ENCODE measurements at places on chromosomes 13 and 19. TPM values are rescaled to one million over a fixed set of nuclear protein-coding genes. Genes with fewer than 3 reads are reported as not detected.

- DNase-seq, result no peak
Observed at GRCh38 chr19:36748431-36749275, 24.0 kb downstream of the ZNF850 start.

DNA sequence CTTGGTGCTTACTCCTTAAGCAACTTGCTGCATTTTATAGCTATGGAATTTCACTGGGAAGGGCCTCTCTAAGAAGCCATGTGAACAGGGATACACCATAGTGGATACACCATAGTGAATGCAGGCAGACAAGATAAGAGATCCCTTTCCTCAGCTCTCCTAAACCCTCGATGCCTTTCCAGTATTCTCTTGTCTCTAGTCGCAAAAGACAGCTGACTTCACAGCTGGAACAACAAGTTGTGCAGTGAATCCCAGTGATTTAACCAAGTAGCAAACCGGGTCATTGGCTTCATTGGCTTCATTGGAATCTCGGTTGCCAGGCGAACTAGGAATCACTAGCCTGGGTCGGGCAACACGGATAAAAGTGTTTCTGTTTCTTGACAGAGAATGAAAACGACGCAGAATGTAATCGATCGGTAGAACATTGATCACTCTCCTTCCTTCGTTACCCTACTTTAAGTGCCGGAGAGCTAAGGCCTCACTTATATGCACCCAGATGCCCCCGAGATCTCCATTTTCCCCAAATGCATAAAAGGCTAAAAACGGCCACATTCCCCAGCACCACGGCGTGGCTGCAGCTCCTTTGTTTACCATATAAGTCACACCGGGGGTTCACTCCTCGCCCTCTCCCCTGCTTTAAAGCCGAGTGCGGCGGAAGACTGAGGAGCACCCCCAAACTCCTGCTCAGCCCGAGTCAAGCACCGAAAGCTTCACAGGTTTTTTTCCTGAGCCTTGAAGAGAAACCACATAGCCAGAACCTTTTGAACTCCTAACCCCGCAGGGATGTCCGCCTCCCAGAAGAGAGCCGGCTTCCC, 674 bp downstream of the TRPC4 start:
- no peak for DNase-seq

GRCh38 chr19:32471095-32471494, 65.5 kb downstream of the DPY19L3 start:
- DNase-seq, result peak; percentile 59

DNA sequence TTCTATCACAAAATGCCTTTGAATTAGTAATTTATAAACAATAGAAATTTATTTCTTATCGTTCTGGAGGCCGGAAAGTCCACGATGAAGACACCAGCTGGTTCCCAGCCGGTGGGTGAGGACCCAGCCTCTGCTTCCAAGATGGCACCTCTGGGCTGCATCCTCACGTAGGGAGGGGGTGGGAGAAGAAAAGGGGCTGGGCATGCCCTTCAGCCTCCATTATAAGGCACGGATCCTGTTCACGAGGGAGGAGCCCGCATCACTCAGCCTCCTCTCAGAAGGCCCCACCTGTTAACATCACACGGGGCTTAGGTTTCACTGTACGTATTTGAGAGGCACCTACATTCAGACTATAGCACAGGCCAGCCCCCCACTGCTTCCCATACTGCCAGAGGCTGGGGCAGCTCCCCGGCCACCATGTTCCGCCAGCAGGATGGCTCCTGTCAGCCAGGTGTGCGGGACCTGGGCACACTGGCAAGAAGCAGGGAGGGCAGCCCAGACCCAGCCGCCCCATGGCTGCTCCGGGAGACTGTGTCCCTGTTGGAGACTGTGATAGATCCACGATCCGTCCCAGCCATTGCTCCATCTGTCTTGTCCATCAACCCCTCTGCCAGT, 131.6 kb downstream of the SOX1 start:
- DNase-seq, result no peak

DNA sequence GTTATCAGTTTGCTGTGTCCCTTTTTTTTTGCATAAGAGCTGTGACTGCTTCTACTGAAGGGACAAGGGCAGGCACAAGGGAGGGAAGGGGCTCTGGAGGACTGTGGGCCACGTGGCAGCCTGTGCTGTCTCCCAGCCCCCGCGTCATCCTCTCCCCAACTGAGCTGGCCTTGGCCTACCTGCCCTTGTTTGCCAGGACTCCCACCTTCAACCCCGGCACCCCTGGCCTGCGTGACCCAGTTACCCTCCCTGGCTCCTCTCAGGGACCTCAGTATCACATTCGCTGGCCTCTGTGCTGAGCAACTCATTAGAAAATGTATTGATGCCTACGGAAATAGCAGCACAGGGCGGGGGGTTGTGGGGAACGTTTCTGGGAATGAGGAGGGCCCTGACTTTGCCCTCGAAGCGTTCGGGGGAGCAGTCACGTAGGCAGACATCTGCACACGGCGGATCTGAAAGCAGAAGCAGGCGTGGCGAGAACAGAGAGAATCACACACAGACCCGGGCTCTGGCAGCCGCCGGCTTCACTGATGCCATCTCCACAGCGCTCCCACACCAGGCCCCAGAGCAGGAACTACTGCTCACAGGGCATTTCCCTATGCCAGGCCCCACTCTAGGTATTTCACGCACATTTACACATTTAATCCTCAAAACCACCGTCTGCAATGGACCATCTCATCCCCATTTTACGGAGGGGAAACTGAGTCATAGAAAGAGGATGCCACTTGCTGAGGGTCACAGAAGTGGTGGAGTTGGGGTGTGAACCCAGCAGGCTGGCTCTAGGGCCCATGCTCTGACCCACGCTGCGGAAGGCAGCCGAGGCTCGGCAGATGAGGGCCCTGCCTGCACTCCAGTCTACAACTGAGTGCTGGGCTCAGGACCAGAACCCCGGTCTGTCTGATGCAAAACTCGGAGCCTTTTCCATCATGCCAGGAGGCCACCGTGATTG, 5.7 kb upstream of the ATF5 start:
- no peak for DNase-seq

DNA sequence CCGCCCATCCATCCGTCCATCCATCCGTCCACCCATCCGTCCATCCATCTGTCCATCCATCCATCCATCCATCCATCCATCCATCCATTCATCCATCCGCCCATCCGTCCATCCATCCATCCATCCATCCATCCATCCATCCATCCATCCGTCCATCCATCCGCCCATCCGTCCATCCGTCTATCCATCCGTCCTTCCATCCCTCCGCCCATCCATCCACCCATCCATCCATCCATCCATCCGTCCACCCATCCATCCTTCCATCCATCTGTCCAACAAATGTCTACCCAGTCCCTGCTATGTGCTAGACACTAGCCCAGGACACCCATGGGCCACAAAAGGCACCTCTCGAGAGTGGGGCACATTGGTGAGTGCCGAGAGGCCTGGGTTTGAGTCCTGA, 15.7 kb downstream of the LRRC4B start:
- DNase-seq, result no peak

- DNase-seq, result peak; percentile 37
Observed at GRCh38 chr13:111115061-111115964, at the start of gene ARHGEF7. Gene ARHGEF7, plus strand, starts transcription at chr13:111115310. Its CDS starts 217 bp downstream, at chr13:111115527.

GRCh38 chr19:46950526-46951170, 69.0 kb upstream of the NPAS1 start:
- no peak for DNase-seq

- no peak for DNase-seq
Observed at GRCh38 chr13:86554066-86554465, 754.8 kb upstream of the SLITRK6 start.

- peak; percentile 94 for DNase-seq
Observed at GRCh38 chr19:58559275-58560006, 1.0 kb upstream of the UBE2M start.

DNA sequence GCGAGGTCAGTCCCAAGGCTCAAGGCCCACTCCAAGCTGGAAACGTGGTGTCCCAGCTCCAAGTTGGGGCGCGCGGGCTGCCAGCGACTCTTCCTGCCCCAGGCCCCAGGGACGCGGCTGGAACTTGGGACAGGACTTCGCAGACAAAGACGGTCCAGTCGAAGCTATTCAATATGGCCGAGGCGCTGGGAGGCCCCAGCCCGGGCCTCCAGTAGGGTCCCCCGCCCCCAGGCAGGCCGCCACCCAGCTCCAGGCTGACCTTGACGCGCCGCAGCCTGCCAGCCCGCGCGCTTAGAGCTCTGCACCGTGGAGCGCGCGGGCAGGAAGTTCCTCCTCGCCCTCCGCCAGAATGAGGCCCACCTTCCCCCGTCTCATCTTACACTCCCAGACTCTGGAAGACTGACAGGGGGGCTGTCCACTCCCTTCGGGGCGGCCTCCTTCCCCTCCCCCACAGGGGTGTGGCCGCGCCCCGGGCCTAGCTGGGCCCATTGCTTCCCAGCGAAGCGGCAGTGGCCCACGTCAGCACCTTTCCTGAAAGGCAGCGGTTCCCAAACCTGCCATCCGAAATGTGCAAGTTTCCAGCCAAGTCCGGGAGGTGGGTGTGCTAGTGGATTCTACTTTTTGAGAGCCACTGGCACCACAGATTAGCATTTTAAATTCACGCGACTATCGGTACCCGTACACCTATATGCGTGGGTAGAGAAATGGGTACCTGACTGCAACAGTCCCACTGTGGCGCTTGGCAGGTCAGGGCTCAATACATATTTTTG, at the start of gene CCDC8:
Gene CCDC8 (minus strand): TSS at position 303 of the 770 bp plus-strand sequence. CDS start 754 bp downstream, outside the sequence.
- peak; percentile 86 for DNase-seq

DNA sequence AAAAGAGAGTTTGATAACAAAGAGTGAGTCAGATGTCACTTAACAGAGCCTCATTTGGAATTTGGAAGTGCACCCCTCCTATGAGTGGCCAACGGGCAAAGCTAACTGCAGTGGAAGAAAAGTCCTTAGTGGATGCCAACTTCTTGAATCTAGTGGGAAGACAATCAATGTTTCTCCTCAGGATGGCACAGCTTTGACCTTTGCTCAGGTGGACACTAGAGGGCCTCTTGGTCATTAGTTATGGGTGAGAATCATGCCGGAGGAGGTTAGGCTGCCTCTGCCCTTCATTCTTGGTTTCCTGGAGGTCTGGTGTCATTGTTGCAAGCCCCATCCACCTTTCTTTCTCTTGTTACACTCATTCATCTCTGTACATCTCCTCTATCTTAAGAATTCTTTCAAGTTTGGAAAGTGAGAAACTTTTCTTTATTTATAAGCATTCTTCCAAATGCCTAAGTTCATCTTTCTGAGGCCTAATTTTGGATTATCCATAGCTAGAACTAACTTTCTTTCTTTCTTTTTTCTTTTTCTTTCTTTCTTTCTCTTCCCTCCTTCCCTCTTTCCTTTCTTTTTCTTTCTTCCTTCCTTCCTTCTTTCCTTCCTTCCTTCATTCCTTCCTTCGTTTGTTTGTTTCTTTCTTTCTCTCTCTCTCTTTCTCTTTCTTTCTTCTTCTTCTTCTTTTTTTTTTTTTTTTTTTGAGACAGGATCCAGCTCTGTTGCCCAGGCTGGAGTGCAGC, 327.2 kb upstream of the TSHZ3 start:
- DNase-seq, result no peak

GRCh38 chr13:111327730-111328573, 7.5 kb downstream of the TEX29 start:
- no peak for DNase-seq

DNA sequence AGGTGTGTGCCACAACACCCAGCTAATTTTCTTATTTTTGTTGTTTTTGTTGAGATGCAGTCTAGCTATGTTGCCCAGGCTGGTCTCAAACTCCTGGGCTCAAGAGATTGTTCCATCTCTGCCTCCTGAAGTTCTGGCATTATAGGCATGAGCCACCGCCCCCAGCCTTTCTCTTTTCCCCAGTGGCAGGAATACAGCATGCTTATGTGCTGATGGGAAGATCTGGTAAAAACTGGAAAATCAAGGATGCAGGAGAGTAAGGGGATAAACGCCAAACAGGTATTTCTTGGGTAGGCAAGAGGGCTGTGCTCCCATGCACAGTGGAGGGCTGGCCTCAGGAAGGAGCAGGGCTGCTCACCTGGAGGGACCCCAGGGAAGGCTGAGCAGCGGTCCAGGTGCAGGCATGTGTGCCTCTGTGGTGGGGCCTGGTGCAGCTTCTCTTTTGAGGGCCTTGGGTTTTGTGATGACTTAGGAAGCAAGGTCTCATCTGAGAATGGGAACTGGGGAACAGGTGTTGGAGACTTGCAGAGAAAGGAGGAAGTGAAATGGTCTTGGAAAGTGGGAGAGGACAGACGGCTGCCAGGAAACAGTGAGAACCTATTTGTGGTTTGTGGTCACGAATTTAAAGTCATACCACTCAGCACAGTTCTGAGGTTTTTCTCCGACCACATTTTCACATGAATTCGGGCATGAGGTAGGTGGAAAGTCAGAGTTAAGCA, 106.5 kb downstream of the TEX26 start:
- DNase-seq, result no peak

DNA sequence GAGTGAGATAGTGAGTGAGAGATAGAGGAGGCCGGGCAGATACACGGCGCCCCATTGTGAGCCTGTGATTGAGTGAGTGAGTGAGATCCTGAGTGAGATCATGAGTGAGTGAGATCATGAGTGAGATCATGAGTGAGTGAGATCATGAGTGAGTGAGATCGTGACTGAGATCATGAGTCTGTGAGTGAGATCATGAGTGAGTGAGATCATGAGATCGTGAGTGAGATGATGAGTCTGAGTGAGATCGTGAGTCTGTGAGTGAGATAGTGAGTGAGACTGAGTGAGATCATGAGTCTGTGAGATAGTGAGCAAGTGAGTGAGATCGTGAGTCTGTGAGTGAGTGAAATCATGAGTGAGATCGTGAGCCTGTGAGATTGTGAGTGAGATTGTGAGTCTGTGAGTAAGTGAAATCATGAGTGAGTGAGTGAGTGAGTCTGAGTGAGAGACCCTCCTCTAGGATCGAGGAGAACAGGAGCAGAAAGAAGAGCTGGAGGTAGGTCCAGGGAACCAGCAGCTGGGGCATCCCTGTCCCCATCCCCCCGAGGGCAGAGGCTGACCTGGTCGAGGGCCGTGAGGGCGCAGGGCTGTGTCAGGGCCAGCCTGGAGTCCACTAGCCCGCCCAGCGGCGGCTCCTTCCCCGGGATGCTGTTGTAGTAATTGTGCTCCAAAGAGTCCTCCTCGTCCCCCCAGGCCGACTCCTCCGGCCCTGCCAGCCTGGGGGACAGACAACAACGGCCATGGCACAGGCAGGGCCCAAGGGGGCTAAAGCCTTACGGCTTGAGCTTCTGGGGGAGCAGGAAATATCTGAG, 25.4 kb upstream of the C2CD4C start:
- DNase-seq, result no peak

DNA sequence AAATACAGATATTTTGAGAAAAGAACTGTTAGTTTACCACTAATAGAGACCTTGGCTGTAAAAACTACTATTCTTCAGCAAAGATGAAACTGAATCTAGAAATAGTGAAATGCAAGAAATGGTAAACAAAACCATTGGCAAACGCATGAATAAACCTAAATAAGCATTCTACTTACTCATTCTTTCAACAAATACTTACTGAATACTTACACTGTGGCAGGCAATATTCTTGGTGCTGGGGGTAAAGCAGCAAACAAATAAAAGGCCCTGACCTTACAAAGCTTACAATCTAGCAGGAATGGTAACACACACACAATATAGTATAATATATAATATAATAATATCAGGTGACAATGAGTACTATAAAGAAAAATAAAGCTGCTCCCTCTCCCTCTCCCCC, 38.7 kb downstream of the KATNAL1 start:
- DNase-seq, result no peak

Gene PSG1
- total RNA-seq, result not detected

Gene ZNF480
- total RNA-seq, result 15.8 TPM

Gene NAXD
- 28.4 TPM for total RNA-seq

Gene PRPF31
- total RNA-seq, result 43.8 TPM

Gene MBD3L2
- not detected for total RNA-seq

Gene FBN3
- total RNA-seq, result 0.26 TPM

Gene LSM7
- total RNA-seq, result 48.6 TPM

Gene CCDC70
- total RNA-seq, result not detected

Gene ZNF66
- total RNA-seq, result 1.1 TPM

Gene CKM
- 4,461 TPM for total RNA-seq

Gene GGN
- total RNA-seq, result not detected

Gene ONECUT3
- total RNA-seq, result not detected

Gene ZNF541
- 3.7 TPM for total RNA-seq

Gene C1QTNF9
- total RNA-seq, result 3.9 TPM

Measured in heart right ventricle (tissue), 16 donors.